ENCODE measurements at places on chromosomes 3 and 15.

DNA sequence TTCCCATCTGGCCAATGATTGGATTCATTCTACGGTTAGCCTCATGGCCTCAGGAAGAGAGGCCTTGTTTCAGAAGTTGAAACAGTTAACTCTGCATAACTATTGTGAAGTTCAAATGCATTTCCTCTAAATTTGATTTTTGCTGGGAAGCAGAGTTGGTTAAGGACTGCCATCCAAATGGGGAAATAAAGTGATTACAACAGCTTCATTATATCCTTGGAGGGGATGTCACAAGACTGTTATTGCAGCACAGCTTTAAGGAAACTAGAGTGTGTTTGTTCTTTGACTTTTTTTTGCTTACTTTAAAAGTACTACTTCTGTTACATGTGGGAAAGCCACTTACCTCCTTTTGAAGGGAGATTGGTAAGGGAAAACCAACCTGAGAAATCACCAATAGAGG lies 164.8 kb downstream of the AKAP13 start:
- DNase-seq: no peak

- DNase-seq: no peak
Observed at GRCh38 chr3:44011680-44012079, 230.0 kb upstream of the TOPAZ1 start.

DNA sequence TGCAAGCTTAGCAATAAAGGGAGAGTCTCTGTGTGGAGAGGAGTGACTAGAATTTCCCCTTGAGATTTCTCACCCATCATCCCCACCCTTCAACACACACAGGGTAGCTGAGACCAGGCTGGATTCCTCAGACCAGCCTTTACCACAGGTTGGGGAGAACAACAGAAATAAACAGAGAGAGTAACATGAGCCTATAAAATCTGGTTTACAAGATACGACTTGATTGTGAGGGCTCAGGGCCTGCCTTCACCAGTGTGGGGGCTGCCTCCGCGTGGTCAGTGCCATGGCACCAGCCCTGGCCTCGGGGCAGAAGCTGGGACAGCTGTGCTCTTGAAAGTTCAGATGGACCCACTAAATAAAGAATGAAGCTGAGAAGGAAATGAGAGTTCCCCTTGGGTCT lies 14.6 kb upstream of the MAGEF1 start:
- no peak for DNase-seq

DNA sequence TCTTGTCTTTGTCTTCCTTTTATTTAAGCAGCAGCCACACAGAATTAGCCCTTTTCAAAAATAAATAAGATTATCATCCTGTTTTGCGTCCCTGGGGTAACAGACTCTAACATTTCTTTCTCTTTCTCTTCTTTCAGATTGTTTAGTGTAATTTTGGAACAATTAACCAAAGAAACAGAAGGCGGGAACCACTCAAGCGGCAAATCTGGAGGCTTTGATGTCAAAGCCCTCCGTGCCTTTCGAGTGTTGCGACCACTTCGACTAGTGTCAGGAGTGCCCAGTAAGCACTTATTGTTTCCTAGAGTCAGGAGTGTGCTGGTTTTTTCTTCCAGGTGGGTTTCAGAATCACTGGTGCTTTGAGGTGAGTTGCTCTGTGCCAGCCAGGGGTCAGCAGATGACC lies 165.6 kb downstream of the CACNA1D start:
- no peak for DNase-seq

DNA sequence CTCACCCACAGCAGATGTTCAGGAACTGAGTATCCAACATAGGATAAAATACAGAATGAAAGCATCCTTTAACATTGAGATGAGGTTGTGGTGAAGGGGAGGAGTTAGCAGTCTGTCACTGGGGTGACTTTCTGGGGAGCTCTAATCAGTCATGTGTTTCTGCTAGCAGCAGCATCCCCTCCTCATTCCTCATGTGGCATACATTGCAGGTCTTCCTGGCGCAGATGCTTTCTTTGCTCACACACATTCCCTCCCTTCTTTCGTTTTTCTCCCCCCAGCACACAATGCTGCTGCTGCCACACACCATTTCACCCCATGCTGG lies 135.0 kb downstream of the CACNA1D start:
- no peak for DNase-seq

GRCh38 chr15:42010434-42010833 lies 10.4 kb downstream of the PLA2G4E start:
- DNase-seq: no peak

- DNase-seq: peak; percentile 13
Observed at GRCh38 chr3:70744536-70744935, 432.1 kb upstream of the MDFIC2 start.

- DNase-seq: no peak
Observed at GRCh38 chr3:10226293-10226692, 22.0 kb upstream of the TATDN2 start.

- DNase-seq: no peak
Observed at GRCh38 chr3:128473180-128473519, 6.5 kb upstream of the DNAJB8 start.

- no peak for DNase-seq
Observed at GRCh38 chr3:64058566-64058965, 35.3 kb upstream of the PSMD6 start.

DNA sequence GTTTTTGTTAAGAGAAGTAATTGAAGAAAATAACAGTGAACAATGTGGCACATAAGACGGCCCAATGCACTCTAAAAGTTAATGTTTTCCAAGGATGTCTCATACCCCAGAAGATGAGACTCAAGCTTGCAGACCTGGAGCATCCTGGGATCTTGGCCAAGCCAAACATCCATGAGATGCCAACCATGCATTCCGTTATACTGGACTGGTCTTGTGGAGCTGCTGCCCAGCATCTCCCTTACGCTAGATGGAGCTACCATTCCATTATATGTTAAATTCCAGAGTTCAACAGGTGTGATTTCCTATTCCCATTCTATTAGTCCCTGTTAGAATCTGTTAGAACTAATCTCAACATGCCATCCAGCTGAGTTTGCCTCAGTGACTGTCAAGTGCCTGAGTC lies 181.8 kb downstream of the PDCD6IP start:
- peak; percentile 86 for DNase-seq

GRCh38 chr3:87792534-87793336 lies 266.1 kb downstream of the CGGBP1 start:
- DNase-seq: no peak

DNA sequence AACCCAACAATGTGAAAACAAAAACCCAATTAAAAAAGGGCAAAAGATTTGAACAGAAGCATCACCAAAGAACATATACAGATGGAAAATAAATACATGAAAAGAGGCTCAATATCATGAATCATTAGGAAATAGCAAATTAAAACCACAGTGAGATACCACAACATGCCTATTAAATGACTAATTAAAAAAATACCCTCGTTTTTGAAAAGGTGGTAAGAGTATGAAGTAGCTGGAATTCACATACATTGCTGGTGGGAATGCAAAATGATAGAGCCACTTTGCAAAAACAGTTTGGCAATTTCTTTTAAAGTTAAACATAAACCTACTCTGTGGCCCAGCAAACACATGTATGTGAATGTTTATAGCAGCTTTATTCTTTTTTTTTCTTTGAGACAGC lies 75.8 kb downstream of the B3GNT5 start:
- DNase-seq: peak; percentile 75

- peak; percentile 90 for DNase-seq
Observed at GRCh38 chr3:72145506-72146380, 360.8 kb upstream of the PROK2 start.

- peak; percentile 43 for DNase-seq
Observed at GRCh38 chr15:68730471-68730919, 90.2 kb downstream of the ANP32A start.

GRCh38 chr15:74950078-74950908 lies 6.3 kb downstream of the RPP25 start:
- peak; percentile 66 for DNase-seq

GRCh38 chr3:31403197-31403596 lies 129.5 kb upstream of the STT3B start:
- DNase-seq: no peak

DNA sequence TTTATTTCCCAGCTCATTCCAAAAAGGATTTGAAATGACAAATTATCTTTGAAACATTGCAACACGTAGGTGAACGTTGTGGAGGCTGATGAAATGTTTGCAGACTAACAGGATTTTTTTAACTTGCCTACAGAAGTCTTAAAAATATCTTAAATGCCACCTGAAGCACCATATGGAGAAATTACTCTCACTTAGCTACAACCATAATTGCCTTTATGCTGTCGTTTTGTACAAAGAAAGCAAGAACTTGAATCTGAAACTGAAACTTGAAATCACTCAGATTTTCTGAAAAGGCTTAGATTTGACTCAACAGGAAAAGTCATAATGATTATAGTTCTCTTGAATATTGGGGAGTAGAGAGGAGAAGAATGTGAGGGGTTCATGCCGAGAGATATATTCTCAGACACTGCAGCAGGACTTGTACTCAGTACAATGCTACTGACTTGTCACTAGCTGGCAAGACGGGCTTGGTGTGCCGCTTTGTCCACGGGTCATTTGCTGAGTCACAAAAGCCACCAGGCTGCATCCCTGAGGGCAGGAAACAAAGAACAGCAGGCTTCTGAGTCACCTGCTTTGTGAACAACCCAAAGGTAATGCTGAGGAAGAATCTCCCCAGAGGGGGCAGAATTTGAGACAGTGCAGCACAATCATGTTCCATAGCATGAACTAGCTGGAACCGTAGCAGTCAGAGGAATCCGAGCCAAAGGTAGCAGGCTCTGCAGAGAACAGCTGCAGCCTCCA lies 7.1 kb upstream of the FMN1 start:
- DNase-seq: peak; percentile 1

- DNase-seq: peak; percentile 81
Observed at GRCh38 chr3:67605377-67605776, 49.0 kb downstream of the SUCLG2 start.

GRCh38 chr3:52237006-52237656 lies 1.8 kb downstream of the TWF2 start:
- DNase-seq: no peak

- no peak for DNase-seq
Observed at GRCh38 chr3:128413003-128413370, 53.7 kb downstream of the DNAJB8 start.

Data from fibroblast of skin of abdomen (primary cell).